AG04449 (cell line): ENCODE measurements at places on chromosomes 12 and 14.

- no peak for DNase-seq
Observed at GRCh38 chr14:30385925-30386324, 173.0 kb upstream of the G2E3 start.

DNA sequence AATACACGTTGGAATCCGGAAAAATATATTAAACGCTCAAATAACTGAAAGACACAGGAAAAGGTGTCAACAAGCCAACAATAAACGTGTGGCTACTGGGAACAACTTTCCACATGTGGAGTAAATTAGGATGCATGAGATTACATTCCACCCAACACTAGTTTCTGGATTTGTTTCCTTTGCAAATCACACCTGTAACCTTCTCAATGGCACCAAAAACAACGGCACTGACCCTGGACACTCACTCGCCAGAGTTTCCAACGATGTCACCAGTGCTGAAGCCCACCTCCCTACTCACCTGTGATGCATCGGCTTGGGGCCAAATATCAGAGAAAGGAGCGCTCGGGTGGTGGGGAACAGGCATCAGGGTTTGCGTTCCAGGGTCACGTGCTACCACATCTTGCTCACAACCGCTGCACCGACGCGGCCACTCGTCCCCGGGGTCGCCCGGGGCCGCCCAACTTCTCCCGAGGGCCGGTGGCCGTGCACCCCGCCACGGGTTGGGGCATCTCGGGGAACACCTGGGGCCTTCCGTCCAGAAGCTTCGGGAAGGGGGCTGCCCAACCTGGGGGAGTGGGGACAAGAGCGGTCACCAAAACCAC, 629 bp downstream of the PRDM4 start:
- no peak for DNase-seq

DNA sequence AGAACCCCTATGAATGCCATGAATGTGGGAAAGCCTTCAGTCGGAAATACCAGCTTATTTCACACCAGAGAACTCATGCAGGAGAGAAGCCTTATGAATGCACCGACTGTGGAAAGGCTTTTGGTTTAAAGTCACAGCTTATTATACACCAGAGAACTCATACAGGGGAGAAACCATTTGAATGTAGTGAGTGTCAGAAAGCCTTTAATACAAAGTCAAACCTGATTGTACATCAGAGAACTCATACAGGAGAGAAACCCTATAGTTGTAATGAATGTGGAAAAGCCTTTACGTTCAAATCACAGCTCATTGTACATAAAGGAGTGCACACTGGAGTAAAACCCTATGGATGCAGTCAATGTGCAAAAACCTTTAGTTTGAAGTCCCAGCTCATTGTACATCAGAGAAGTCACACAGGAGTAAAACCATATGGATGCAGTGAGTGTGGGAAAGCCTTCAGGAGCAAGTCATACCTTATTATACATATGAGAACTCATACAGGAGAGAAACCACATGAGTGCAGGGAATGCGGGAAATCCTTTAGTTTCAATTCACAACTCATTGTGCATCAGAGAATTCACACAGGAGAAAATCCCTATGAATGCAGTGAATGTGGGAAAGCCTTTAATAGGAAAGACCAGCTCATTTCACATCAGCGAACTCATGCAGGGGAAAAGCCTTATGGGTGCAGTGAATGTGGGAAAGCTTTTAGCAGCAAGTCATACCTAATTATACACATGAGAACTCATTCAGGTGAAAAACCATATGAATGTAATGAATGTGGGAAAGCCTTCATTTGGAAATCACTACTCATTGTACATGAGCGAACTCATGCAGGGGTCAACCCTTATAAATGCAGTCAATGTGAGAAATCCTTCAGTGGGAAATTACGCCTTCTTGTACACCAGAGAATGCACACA, 22.3 kb downstream of the ZNF268 start:
- DNase-seq = no peak

DNA sequence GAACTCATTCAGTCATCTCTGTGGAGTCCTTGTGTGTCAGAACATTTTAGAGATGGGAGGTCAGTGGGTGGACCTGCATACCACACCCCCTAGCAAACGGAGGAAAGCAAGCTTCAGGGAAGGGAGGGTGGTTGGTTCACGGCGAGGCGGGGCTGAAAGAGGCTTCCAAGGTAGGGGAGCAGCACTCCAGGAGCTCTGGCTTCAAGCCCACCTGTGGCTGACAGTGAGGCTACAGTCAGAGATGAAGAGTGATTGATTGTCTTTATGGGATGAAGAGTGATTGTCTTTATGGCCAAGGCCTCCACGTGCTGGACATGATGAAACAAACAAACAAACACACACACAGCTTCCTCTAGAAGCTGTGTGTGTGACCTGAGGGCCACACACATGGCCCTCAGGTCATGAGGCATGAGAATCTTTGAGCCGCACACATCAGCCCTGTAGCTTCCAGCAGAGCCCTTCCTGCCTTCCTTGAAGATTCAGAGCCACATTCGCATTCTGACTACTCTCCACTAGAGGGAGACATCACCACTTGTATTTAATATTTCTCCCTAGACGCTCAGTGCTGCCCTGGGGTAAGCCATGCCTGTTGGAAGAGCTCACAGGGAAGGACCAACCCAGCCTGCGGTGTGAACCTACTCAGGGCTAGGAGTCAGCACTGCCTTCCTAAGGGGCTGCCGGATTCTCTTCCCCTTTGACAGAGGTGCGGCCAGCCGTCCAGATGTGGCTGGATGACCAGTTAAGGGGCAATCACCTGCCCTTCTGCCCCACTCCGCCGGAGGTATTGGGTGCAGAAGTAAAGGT, 54.4 kb upstream of the KCNA1 start:
- DNase-seq = peak; percentile 33

DNA sequence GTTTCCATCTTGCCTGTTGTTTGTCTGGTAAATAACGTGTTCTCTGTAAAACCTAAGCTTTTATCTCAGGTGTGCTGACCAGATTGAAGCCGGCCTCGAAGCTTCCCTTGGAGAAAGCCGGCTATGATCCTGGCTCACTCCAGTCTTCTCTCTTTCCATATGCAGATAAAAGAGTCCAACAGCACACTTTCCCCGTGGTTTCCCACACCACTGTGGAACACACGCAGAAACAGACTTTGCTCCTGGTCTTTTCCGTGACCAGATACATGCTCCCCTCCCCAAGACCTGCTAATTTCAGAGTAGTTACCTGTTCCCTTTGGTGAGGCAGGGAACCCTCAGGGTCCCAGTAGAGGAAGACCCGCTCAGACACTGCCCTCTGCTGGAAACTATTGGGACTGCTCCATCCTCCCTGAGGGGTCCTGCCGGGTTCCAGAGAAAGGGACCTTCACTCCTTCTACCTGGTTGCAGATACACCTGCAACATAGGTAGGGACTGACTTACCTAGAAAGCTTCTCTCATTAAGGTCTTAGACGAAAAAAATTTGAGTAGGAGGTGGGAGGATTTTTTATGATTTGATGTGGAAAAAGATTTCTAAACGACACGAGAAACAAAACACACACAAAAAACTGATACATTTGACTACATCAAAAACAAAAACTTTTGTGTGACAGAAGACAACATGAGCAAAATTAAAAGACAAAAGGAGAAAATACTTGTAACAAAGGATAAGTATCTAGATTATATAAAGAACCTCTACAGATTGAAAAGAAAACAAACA, 415.4 kb upstream of the CCDC196 start:
- DNase-seq = no peak

GRCh38 chr12:85804663-85805062, 31.5 kb downstream of the RASSF9 start:
- no peak for DNase-seq
